MV-4-11 (cell line): ENCODE measurements at places on chromosomes 7 and 10.

- DNase-seq = no peak
Measured at GRCh38 chr7:69426705-69427104, 171.6 kb upstream of the AUTS2 start.

- no peak for DNase-seq
Measured at GRCh38 chr7:105289704-105290103, 99.0 kb downstream of the SRPK2 start.

DNA sequence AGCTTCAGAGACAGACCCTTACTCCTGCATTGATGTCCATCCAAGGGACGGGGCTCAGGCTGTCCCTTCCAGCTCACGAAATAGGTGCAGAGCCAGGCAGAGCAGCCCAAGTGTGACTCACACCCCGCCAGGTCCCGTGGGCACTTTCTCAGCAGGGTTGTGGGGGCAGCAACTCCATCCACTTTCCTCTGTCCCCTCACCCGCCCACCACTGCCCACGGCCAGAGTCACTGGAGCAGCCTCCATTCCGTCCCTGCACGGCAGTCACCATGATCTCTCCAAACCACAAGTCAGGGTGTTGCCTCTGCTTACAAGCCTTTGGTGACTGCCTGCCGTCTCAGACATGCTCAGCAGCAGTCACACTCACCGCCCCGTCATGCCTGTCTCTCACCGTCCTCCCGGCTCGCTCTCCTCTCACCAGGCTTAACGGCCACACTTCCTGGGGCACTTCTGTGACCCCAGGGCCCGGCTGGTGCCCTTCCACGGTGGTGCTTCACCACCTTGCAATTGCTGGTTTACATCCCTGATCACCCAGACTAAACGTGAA lies 39.3 kb downstream of the CALML3 start:
- DNase-seq = peak; percentile 62

DNA sequence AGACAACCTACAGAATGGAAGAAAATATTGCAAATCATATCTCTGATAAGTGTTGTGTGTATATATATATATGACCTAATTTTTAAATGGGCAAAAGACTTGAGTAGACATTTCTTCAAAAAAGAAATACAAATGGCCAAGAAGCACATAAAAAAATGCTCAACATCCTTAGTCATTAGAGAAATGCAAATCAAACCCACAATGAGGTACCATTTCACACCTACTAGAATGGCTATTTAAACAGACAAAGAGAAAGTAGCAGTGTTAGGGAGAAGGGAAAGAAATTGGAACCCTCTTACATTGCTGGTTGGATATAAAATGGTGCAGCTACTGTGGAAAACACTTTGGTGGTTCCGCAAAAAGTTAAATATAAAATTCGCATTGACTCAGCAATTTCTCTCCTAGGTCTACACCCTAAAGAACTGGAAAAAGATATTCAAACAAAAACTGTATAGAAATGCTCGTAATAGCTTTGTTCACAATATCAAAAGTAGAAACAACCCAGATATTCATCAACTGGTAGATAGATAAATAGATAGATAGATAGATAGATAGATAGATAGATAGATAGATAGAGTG lies 16.3 kb downstream of the ACSL5 start:
- no peak for DNase-seq

GRCh38 chr7:135166338-135166990 lies 4.0 kb downstream of the CYREN start:
- DNase-seq = no peak

DNA sequence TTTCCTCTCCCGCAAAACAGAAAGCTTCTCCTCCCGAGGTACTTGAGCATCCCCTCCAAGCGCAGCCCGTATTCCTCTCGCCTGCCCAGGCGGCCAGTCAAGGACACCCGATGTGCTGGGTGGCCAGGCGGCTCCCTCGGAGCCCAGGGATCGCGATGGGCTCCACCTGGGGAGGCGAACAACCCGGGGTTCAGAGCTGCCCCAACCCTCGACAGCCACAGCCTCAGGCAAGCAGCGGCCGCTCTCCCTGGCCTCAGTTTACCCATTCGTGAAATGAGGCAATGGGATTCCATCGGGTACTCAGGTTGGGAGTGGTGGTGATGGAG lies 147.4 kb downstream of the CYP26A1 start:
- DNase-seq = no peak

GRCh38 chr10:130885021-130885655 lies 426.4 kb downstream of the TCERG1L start:
- no peak for DNase-seq

- DNase-seq = no peak
Measured at GRCh38 chr10:59753267-59753666, at the start of gene MRLN. TSS of gene MRLN (minus strand) at chr10:59753455.

- peak; percentile 12 for DNase-seq
Measured at GRCh38 chr10:3828404-3829155, 43.6 kb upstream of the KLF6 start.

DNA sequence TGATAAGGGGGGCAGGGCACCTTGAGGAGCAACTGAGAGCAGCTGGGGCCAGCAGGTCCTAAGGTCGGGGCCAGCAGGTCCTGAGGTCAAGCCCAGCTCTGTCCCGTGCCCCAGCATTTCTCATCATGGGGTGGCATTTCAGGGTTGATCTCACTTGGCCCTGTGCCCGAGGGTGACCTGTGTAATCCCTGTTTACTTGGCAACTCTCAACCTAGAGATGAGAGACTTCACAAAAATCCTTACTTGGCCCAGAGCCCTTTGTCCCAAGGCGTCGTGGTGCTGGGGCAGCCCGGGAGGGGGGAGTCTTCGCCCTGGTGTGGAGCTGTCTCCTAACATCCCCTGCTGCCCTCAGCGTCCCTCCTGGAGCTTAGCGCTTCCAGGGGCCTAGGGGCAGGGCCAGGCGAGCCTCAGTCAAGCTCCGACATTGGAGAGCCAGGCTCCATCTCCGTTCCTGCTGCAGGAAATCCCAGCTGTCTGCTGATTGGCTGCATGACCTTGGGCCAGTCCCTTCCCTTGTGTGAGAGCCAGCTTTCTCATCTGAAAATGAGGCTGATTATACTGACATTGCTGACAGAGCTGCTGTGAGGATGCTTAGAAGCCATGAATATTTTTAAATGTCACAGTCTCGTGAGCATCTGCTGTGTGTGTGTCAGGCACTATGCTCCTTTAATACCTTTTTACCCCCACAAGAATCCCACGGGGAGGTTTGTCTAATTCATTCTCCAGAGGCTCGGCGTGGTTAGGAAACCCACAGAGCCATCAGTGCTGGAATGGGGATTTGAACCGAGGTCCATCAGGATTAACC lies 94.3 kb downstream of the ZMIZ1 start:
- no peak for DNase-seq

GRCh38 chr10:110426294-110427181 lies 71.2 kb upstream of the DUSP5 start:
- peak; percentile 9 for DNase-seq

DNA sequence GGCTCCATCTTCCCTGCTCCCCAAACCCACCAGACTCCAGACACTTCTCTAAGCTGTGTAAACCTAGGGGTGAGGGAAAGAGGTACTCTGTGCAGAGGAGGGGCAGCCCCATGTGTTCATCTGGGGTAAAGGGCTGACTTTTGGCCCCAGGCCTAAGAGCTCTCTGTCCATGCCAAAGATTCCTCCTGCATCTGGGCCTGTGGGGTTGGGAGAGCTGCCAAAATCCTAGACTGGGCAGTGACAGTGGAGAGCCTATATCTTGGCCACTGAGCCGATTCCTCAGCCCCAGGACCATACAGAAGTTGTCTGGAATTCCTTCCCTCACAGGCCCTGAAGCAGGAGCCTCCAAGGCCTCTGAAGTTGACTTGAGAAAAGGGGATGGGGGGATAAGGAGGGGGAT lies 25.3 kb upstream of the LEP start:
- no peak for DNase-seq

GRCh38 chr7:37901236-37901827 lies 15.3 kb downstream of the SFRP4 start:
- DNase-seq = peak; percentile 15

- no peak for DNase-seq
Measured at GRCh38 chr10:53023411-53023810, 250.8 kb upstream of the MBL2 start.

DNA sequence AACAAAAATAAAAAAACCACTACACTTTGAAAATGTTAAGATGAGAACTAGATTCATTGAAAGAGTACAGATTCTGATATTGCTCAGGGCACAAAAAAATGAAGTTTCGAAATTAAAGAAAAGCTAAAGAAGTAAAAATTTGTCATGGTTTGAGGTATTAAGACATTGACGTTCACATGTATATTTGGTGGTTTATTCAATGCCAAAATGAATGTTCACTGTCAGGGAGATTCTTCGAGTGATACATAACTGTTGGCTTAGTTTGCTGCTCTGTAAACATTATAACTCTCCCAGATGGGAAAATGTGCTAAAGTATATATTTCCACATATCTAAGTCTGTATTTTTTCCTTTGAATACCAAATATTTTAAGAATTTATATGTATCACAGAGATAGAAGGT lies 345.0 kb downstream of the SEMA3D start:
- DNase-seq = no peak

DNA sequence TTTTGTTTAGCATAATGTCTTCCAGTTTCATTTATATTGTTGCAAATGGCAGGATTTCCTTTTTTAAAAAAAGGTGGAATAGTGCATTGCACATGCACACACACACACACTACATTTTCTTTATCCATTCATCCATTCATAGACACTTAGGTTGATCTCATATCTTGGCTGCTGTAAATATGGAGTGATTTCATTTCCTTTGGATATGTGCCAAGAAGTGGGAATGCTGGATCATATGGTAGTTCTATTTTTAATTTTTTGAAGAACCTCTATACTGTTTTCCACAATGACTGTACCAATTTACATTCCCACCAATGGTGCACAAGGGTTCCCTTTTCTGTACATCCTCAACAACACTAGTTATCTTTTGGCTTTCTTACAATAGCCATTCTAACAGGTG lies 68.9 kb downstream of the EBLN1 start:
- DNase-seq = no peak

DNA sequence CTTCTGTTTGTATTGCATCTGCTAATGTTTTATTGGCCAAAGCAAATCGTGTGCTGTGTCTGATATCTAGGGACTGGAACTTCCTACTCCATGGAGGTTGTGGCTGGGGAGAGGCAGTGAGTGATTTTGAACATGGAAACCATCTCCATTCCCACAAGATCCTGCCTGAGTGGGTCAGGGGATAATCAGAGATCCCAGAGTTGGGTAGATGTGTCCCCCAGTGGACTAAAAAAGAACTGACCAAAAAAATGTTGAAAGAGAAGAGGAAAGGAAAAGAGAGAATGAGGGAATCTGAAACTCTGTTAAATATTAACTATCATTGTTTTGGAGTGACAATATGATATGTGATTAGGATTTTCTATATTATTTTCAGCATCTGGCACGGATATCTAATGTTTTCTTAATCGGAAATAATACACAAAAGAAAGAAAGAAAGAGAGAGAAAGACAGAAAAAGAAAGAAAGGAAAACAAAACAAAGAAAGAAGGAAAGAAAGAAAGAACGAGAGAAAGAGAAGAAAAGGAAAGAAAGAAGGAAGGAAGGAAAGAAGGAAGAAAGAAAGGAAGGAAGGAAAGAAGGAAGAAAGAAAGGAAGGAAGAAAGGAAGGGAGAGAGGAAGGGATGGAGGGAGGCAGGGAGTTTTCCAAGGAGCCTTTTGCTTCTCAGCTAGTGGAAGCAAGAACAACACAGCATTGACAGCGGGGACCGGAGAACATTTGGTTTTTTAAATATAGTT lies 638.5 kb downstream of the CCSER2 start:
- DNase-seq = no peak

GRCh38 chr10:61471491-61471890 lies 18.3 kb upstream of the TMEM26 start:
- no peak for DNase-seq

- DNase-seq = no peak
Measured at GRCh38 chr10:91856637-91857036, 52.6 kb downstream of the FGFBP3 start.

DNA sequence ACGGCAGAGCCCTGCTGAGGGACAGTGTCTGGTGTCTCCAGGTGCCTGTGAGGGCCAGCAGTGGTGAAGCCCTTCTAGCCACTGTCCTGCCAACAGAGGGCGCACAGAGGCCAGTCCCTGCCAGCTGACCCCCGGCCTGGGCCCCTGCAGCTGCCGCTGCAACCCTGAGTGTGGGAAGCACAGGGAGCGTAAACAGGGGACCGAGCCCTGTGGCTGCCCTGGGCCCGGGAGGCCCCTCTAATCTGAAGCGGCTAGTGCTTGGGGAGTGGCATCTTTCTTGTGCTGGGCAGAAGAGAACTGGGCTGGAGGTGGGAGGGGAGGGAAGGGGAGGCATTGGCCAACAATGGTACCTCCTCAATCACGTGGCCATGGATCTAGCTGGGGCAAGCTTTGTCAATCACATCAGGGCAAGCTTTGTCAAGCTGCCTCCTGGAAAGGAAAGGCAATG lies 34.6 kb downstream of the TRIM8 start:
- peak; percentile 49 for DNase-seq

DNA sequence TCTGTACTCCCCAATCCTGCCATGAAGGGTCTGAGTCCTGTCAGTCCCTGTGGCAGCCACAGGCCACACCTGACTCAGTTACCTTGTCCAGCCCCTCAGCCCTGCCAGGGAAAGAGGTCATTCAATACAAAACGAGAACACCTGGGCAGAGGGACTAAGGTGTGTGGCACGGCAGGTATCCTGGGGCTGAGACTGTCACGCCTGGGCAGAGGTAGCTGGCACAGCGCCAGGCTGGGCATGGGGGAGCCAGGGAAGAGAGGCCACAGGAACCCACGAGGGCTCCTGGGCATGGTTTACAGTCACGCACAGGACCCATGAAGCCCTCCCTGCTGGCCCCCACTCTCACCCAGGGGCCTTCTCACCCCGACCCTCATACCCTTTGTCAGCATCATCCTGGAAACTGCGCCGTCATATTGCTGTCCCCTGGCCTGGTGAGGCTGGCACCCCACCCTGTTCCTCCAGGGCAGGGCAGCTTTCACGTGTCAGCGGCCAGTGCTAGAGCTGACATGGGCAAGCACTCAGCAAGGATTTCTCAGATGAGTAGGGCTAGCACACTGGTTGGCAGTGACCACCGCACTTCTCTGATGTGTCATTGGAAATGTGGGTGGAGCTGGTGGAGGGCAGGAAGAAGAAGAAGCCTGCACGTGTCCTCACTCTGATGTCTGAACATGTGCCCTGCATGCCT lies 42.7 kb downstream of the LRRC18 start:
- DNase-seq = no peak
